ENCODE measurements at places on chromosomes 12 and 14.
A peak's percentile ranks its signal among the peaks of the same experiment; 100 is the strongest.

- no peak for DNase-seq
Observed at GRCh38 chr14:49497725-49498348, 88.3 kb downstream of the RPS29 start.

GRCh38 chr12:49322367-49322707, 718 bp upstream of the TROAP start:
- no peak for DNase-seq

GRCh38 chr14:61296719-61297502, 15.8 kb upstream of the TMEM30B start:
- DNase-seq, result no peak

DNA sequence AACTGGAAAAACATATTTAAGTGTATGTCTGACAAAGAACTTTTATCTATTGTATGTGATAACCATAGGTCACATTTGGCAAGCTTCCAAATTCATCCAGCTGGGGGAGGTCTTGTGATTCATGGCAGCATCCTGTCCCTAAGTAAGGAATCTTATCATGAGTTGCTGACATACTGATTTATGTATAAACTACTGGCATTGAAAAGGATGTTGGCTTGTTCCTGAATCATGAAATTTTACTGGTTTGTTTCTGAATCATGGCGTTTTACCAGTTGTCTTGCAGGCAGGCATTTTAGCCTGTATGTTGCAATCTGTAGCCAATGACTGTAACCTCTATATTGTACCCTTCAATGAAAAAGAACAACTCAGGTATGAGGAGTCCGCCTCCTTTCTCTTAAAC, 244.8 kb downstream of the IPO8 start:
- DNase-seq, result no peak

GRCh38 chr12:124240493-124240892, 54.4 kb upstream of the RFLNA start:
- DNase-seq, result no peak

DNA sequence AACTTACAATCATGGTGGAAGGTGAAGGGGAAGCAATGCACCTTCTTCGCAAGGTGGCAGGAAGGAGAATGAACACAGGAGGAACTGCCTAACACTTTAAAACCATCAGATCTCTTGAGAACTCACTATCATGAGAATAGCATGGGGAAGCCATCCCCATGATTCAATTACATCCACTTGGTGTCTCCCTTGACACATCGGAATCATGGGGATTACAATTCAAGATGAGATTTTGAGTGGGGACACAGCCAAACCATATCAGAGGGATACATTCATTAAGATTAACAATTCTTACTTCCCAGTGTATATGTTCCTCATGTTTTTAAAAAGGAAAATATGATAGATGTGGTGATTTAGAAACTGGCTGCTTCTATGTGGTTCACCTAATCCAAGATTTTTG, 117.9 kb downstream of the PDE3A start:
- no peak for DNase-seq

DNA sequence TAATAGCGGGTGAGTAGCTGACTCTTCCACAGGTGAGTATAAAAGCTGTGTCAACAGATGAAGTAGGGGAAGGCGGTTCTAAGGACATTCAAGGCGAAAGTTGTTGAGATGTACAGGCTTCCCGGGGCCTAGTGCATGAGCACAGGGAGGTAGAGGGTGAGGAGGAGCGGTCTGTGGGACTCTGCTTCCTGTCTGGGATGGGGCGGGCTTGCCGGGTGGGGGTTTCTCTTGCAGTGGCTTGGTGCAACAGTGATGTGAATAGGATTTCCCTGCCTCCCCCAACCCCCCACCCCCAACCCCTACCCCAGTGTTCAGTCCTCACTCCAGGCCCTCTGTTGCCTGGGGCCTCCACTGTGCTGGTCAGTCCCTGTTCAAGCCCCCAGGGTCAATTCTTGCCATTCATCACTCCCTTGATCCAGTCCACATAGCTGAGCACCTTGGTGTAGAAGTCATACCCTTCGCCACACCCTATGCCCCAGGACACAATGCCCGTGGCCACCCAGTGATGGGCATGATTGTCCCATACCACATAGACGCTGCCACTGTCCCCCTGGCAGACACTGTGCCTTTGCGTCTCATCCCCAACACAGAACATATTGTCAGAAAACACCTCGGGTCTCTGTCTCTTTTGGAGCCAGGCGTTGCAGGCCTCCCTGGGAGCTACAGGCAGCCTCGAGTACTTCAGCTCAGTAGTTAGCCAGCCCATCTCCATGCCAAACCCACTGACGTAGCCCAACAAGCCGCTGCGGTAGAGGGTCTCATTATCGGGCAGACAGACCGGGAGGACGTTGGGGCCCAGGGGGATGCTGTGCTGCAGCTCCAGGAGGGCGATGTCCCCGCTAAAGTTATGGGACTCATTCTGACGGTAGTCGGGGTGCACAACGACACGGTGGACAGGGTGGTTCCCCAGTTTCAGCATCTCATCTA, 4.0 kb upstream of the C1R start:
- DNase-seq, result no peak

DNA sequence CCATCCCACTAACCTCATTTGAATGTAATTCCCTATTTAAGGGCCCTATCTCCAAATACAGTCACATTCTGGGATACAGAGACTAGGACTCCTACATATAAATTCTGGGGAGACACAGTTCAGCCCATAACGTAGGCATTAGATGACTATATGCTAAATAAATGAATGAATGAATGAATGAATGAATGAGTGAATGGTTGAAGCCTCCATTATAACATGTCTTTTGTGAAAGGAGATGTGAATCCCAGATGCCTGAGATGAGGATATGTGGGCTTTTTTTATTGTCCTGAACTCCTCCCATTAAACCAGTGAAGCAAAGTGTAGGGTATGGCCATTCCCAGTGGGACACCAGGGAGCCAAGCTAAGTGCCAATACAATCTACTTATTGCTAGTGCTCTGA, 20.5 kb upstream of the TMEM233 start:
- DNase-seq, result no peak

DNA sequence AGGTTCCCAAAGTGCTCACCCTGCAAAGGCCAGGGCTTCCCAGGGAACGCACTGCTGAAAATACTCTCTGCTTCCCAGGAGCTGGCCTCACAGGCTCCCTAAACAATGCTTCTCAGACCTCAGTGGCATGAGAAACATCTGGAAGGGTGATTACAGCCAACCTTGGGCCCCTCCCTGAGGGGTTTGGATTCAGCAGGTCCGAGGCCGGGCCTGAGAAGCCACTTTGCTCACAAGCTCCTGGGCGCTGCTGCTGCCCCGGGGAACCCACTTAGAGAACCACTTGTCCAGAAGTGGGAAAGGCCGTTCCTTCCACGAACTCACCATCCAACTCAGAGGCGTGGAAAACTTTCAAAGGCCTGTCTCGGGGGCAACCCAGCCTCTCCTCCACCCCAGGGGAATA, 130.5 kb downstream of the PIWIL1 start:
- DNase-seq, result no peak

- no peak for DNase-seq
Observed at GRCh38 chr14:56896922-56897321, 86.6 kb upstream of the OTX2 start.

GRCh38 chr14:59221568-59221967, 33.1 kb downstream of the DAAM1 start:
- no peak for DNase-seq

GRCh38 chr12:105204916-105205315, 31.1 kb downstream of the APPL2 start:
- no peak for DNase-seq

- no peak for DNase-seq
Observed at GRCh38 chr12:71108355-71108754, 49.4 kb downstream of the TSPAN8 start.

- DNase-seq, result peak; percentile 14
Observed at GRCh38 chr12:46585854-46586621, 213.5 kb upstream of the SLC38A2 start.

DNA sequence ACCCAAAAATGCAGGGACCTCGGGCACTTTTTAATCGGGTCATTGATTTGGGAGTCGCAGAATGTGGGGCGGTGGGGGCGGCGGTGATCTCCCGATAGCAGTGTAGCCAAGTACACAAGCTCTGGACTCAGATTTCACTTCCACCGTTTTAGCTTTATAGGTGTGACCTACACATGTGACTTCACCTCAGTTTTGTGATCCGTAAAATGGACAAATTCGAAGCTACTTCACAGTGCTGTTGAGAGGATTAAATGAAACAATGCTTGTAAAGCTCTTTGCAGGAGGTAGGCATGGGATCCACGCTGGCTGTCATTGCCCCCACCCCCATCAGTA, 478 bp downstream of the RITA1 start:
- no peak for DNase-seq

- no peak for DNase-seq
Observed at GRCh38 chr14:31549817-31550216, 11.4 kb upstream of the NUBPL start.

- no peak for DNase-seq
Observed at GRCh38 chr12:6208130-6208529, 7.9 kb downstream of the CD9 start.

DNA sequence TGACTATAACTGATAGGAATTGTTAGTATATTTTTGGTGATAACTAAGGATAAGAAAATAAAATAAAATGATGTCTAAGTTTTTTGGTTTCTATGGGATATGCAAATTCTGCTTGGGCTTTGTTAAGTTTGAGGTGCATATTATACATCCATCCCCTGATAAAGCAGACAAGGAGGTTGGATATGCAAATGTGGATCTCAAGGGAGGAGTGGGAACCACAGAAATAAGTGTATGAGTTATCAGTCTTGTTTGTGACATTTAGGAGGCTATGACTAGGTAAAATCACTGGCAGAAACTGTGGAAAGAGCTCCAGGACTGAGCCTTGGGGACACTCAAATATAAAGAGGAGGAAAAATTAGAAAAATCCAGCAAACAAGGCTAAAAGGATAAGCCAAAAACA, 719.4 kb downstream of the RERGL start:
- no peak for DNase-seq

GRCh38 chr12:119681728-119682638, 14.1 kb downstream of the PRKAB1 start:
- no peak for DNase-seq

- no peak for DNase-seq
Observed at GRCh38 chr14:22569106-22569736, 19.8 kb downstream of the DAD1 start.

- no peak for DNase-seq
Observed at GRCh38 chr12:25694072-25694471, 141.0 kb upstream of the LMNTD1 start.

- no peak for DNase-seq
Observed at GRCh38 chr12:45907955-45908354, 82.4 kb downstream of the SCAF11 start.

GRCh38 chr14:98899441-98899840, 372.6 kb downstream of the BCL11B start:
- no peak for DNase-seq

DNA sequence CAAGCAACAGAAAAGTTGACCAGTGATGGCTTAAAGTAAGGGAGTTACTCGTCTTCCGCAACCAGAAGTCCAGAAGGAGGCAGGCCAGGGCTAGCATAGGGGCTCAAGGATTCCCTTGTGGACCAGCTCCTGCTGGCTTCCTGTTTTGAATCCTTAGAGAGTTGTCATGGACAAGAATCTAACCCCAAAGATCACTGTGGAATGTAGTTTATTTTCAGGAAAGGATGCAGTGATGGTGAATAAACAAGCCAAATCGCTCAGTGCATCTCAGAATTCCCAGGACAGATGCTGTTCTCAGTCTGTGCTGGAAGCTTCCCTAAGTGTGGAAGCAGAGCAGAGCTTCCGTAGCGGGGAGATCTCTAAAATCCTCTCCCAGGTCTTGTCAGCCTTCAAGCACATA, 311.3 kb downstream of the C12orf75 start:
- no peak for DNase-seq

- no peak for DNase-seq
Observed at GRCh38 chr12:2082321-2082720, 29.5 kb downstream of the CACNA1C start.

- no peak for DNase-seq
Observed at GRCh38 chr14:104700747-104701217, 11.4 kb downstream of the INF2 start.

- no peak for DNase-seq
Observed at GRCh38 chr12:108668542-108668941, 34.8 kb upstream of the SELPLG start.

- DNase-seq, result no peak
Observed at GRCh38 chr12:93363841-93364297, 13.9 kb upstream of the NUDT4 start.

GRCh38 chr12:69966409-69966808, 141.4 kb downstream of the MYRFL start:
- DNase-seq, result no peak

DNA sequence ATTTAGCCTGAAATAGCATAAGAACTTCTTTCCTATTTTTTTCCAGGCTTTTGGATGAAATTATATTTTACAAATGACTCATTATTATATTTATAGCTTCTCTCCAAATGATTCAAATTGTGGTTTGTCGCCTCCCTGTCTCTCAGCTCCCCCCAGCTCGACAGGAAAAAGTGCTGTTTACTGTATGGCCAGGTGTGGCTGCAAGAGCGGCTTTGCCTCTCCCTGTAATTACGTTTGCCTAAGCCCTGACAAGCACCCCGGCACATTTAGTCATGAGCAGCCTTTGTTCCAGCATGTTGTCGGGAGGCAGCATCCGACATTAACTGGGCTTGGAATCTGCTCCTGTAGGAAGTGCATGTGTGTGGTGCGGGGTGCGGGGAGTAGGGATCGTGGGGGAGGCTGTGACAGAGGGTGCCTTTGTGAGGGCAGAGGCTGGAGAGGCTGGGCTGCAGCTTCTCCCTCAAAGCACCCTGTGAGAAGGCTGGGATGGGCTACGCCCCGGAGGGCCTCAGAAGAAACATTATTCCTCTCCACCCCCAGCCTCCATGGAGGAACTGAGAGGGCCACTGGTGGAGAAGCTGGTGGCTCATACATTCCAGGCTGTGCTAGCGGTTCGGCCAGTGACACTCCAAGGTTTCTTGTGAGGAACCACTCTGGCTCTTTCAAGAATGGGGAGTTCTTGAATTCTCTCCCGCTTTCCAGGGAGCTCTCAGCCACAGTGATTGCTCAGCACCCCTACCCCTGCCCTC, 42.1 kb upstream of the CTDSP2 start:
- DNase-seq, result no peak

- no peak for DNase-seq
Observed at GRCh38 chr12:57739387-57739786, 845 bp upstream of the AGAP2 start.

DNA sequence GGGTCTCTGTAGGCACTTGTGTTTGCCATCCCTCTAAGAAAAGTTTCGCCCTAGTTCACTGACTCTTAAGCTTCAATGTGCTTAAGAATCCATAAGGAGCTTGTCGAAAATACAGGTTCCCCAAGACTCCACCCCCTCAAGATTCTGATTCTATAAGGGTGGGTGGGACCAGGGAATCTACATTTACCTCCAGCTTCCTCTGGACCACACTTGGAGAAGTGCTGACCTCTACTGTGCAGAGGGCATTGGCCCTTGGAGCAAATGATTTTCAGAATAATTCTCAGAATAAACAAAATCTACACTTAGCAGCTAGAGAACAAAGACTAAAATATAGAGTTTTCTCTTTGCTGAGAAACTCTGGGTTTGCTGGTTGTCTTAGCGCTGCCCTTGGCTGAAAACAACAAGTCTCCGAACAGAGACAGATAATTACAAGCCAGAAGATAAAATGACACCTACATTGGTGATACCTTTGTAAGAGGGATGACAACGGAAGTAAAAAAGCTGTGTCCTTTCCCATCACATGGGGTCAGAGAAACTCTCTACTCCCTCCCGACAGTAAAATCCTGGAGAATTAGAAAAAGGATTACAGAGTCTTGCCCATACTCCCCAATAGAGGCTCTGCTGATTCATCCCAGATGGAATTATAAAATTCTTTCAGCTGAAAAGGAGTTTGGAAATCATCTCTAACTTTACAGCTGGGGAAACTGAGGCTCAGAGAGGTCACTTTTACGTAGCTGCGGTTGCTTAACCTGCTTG, 4.8 kb downstream of the TGFB3 start:
- no peak for DNase-seq

GRCh38 chr12:75294797-75295196, 35.3 kb downstream of the CAPS2 start:
- DNase-seq, result no peak
